ENCODE measurements at places on chromosomes 6 and 20.
A peak's percentile ranks its signal among the peaks of the same experiment; 100 is the strongest.

DNA sequence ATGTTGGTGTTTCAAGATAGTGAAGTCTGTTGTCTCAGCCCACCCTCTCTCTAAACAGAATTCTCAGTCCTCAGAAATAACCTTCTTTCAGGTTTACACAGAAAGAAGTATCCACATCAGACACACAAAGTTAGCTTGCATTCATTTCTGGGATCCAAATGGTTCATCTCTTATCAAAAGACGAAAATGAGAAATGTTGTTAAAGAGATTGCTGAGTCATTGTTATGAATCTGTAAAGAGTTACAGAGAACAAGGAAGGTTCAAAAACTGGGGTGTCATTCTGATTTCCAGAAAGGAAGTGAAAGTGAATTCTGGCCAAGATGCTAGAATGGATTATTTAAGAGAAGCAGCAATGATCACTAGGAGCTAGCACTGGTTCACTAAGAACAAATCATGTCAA, 90.5 kb upstream of the ATXN1 start:
- DNase-seq, result no peak

DNA sequence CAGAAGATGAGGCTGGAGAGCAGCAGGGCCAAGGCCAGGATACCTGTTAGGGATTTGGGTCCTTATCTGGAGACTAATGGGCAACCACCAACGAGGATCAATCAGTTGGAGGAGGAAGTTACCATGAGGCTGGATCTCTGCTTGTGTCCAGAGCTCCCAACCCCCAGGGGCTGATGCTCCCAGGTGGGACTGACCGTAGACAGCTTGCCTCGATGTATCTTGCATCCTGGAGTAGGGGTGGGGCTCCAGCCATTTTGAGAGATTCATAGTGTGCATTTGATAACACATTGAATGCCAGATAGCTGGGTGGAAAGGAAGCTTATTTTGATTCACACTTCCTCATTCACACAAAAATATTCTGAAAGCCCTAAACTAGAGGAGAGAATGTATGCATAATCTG, 4.6 kb upstream of the RFPL4B start:
- no peak for DNase-seq

DNA sequence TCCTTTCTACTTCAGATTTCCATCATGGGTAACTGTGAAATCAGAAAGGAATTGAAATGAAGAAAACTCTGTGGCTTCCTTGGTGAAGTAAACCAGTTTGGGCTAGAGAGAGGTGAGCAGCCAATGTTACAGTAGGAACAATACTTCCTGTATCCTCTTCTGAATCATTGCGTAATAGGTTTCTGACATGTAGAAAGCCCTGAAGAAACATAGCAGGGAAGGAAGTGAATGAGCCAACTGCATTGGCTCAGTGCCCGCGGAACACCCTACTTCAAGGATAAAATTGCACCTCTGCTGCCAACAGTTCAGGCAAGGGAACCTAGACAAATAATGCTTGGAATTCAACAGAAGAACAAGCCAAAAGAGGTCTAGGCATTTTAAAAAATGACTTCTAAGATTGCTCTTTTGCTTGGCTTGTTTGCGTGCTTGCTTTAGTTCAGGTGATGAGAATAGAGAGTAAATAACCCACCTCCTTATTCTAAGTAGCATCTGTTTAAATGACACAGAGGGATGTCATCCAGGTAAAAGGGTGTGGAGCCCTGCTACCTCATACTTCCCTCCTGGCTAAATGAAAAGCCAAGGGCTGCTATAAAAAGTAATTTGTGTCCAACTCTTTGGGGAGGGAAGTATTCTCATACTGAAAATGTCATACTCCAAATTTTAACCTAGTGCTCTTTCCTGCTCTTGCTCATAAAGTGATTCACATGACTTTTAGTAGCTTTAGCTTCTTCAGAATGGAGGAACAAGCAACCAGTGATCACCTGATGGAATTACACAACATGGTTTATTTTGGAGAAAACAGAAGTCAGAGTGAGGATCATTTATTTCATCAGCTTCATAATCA, 30.0 kb upstream of the AKIRIN2 start:
- peak; percentile 89 for DNase-seq

- no peak for DNase-seq
These were observed 11.4 kb downstream of the PLCB1 start for GRCh38 chr20:8143474-8143873.

GRCh38 chr6:101733899-101734298, 340.4 kb downstream of the GRIK2 start:
- DNase-seq, result no peak

DNA sequence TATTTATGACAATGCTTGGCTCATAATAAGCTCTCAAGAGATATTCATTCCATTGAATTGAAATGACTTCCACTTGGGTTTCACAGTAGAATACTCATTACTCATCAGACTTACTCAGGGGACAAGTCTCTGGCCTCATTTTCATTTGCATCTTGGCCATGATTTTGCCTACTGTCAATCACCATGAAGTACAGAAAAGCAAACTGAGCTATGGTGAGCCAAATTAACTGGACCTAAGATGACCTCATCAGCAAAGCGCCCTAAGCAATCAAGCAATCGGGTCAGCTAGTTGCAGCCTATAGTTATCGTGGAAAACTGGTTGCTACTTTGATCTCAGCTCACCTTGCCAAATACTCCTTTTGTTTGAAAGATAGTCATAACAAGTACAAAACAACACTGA, 494.7 kb upstream of the SLC35B3 start:
- DNase-seq, result no peak

DNA sequence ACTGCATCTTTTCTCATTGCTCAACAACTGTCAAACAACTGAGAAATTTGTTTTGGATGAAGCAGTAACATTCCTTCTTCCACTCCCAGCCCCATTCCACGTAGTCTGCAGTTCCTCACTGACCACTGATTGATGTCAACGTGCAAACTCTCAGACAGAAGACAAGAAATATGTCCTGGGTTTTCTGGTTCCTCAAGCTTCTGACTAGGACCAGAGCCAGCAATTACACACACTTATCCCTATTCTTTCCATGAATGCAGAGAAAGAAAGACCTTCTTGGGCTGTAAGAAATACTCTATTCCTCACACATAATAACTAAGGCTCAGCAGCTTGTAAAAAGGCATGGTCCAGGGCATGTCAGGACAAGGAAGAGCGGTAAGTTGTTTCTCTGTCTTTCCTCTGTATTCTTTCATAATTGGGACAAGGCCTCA, 790.1 kb upstream of the SLC35B3 start:
- DNase-seq, result no peak

DNA sequence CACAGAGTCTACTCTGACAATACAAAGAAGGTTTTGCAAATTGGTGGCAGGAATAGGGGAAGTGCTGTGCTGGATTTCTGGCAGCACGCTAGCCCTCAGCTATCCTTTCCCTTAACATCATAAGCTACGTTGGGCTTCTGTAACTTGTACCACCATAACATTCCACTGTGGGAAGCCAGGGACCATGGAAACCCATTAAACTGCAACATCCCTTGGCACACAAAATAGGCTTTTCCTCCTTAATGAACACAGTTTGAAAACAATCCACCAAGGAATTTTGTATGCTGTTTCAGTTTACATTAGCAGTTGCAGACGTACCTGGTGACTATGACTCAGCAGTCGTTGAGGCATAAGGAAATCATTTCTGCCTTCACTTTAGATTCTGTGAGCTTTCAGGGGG, 203.9 kb upstream of the RAB32 start:
- DNase-seq, result no peak

DNA sequence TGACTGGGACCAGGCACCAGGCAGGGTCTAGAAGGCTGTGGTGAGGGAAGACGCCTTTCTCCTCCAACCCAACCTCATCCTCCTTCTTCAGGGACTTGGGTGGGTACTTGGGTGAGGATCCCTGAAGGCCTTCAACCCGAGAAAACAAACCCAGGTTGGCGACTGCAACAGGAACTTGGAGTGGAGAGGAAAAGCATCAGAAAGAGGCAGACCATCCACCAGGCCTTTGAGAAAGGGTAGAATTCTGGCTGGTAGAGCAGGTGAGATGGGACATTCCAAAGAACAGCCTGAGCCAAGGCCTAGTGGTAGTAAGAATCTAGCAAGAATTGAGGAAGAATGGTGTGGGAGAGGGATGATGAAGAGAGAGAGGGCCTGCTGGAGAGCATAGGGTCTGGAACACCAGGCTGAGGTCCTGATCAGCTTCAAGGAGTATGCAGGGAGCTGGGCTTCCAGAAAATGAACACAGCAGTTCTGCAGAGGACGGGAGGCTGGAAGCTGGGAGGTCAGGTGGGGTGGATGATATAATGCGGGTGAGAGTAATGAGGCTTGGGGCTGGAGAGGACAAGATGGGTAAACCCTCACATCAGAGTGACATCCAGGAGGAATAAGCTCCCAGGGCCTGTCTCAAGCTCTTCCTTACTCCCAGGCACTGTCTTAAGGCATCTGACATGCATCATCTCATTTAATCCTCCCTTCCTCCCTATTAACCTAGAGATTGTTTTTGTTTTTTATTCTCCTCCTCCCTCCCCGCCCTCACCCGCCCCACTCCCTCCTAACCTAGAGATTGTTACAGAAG, 45.2 kb upstream of the TTPAL start:
- no peak for DNase-seq

DNA sequence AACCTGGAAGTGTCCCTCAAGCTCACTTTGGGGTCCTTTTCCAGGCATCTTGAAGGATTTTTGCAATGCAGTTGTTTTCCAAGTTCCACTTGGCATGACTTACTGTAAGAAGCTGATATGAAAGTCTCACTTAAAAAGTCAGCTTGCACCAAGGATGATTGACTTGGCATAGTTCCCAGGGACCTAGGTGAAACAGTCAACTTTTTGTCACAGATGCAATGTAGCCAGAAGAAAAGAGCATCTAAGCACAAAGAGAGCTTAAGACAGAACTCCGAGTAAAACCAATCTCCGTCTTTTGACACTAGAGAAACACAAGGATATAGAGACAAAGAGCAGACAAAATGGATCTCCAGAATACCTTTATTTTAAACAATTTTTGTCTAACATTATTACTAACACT, 2.6 kb upstream of the ZSCAN12 start:
- DNase-seq, result no peak

DNA sequence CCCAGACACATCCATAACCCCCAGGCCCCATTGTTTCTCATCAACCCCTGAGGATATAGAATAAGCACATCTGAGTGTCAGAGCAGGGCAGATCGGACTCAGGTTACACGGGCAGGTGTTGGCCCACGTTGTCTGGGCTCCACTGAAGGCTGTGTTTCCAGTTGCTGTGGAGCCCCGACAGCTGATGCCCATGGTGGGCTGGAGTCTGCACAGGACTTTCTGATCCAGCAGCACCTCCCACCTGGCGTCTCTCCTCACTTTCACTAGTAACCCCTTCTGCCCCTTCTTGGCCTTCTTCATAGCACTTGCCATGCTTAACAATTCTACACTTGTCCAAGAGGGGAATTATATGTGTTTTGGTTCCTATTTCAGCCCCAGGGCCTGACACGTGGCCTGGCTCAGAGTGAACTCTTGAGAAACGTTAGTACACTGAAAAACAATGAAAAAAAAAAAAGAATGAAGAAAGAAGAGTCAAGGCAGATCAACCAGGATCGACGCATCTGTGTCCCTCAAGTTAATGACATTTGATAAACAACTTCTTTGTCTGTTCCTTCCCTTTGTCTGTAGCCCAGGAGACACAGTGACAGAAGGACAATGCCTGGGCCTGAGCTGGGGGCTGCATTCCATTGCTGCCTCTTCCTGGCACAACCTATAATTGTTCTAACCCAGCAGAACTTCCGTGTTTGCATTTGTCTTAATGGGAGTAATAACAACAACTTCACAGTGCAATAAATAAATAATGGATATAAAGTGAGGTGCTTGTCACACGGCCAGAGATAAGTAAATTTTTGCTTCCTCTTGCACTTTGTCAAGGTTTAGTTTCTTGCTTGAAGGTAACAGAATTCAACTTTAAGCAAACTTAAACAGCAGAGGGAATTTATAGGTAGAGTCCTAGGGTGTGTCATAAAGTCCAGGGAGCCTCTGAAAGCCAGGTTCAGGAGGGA, 224.2 kb upstream of the SSTR4 start:
- DNase-seq, result no peak

DNA sequence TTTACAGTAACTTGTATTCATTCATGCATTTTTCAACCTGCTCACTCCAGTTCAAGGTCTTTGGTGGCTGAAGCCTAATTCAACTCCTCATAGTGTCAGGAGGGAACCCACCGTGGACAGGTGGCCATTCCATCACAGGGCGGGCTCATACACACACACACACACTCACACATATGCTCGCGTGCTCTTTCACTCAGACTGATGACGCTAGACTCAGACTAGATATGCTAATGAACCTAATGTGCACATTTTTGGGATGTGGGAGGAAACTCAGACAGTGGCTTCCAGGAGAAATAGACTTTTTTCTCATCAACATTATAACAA, 56.7 kb downstream of the TRIM27 start:
- no peak for DNase-seq

Measured in SW 1271 (cell line).